ENCODE measurements at places on chromosomes 4 and X.

- DNase-seq: no peak
Observed at GRCh38 chrX:128929271-128930057, 593.8 kb downstream of the SMARCA1 start.

DNA sequence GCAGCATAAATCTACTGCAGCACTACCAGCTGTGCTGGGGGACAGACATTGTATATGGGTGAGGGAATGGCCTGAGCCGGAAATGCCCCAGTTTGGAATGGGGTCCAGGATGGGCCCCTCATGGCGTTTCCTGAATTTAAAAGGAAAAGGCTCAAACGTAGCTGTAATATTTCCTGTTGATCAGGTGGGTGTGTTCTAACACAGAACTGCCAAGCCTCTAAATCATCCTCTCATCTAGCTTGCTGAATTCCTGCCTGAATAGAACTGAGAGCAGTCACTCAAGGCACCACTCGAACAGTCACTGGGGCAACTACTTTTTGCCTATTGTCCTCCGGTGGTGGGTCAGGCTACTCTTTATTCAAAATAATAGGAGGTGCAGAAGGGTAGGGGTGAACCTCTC, 28.7 kb downstream of the ADH6 start:
- DNase-seq: no peak

- no peak for DNase-seq
Observed at GRCh38 chrX:73903941-73904340, 340.9 kb downstream of the CHIC1 start.

GRCh38 chrX:151239751-151240150, 63.4 kb downstream of the GPR50 start:
- no peak for DNase-seq

DNA sequence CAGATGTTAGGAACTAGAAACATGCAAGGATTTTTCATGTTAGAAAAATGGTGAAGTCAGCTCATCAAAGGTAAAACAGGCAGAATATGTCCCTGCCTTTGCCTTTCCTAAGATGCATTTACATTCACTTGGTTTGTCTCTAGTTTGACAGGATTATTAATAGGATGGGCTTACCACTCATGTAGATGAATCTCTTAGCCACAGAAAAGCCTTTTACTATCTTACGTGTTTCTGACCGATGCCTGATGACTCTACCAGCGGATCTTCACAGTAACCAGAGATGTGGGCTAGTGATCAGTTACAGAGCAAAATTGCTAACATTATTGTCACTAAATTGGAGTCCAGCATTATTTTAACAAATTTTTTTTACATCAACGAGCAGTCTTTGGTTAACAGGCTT, 187.6 kb downstream of the MAML3 start:
- no peak for DNase-seq

DNA sequence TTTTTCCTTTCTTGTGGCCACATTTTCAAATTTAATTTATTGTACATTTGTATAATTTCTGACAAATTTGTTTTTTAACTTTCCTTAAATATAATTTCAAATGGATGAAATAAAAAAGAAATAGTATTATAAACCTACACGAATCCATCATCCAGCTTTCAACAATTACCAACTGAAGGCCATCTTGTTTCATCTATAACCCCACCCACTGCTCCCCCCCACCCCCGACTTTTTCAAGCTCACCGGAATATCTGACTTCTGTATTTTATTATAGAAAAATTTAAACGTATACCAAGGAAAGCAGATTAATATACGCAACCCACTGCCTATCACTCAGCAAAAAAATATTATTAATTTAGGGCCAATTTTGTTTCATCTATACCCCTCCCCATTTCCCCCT, 1.1 kb downstream of the MORF4L2 start:
- no peak for DNase-seq

All from activated T-cell treated with anti-CD3 and anti-CD28 coated beads for 4 hours (primary cell).